ENCODE measurements at places on chromosomes 2 and 18.

DNA sequence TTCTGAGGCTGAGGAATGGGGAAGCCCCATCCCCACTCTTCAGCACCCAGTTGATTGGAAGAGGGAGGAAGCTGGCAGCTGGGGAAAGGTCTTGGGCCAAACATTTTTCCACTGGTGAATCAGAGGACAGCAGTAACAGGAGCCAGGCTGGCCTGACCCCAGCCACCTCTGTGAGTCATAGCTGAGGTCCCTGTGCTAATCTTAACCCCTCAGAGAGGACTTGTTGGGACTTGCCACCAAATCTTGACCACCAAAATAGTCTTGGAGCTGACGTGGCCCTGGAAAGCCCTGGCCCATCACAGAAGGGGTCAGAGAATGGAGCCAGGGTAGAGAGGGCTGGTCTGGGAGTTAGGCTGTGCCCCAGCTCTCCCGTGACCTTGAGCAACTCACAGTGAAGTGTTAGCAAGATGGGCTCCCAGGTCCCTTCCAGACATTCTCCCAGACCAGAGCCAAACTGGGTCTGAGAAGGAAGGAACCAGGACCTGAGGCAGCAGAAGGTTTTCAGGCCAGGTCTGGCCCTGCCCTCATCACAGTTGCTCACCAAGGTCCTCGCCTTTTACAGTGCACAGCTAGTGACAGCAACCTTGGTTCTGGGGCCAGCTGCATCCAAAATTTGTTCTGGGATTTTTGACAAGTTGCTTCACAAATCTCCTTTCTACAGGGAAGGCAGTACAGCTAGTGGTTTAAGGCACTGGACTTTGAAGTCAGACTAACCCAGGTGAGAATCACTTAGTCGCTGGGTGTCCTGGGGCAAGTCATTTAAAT, 266.6 kb downstream of the CYP26B1 start:
- no peak for DNase-seq

- DNase-seq = no peak
Observed at GRCh38 chr2:2164326-2164917, 166.7 kb downstream of the MYT1L start.

- DNase-seq = no peak
Observed at GRCh38 chr2:191660575-191660974, 17.4 kb upstream of the NABP1 start.

GRCh38 chr18:48581206-48581605, 42.4 kb downstream of the CTIF start:
- DNase-seq = no peak

GRCh38 chr2:25529034-25529433, 144.3 kb downstream of the DTNB start:
- no peak for DNase-seq
